Prostate gland (tissue), 2 donors: ENCODE measurements at places on chromosomes 5 and 9.

GRCh38 chr5:122199146-122199545 lies 69.8 kb downstream of the ZNF474 start:
- no peak for DNase-seq

DNA sequence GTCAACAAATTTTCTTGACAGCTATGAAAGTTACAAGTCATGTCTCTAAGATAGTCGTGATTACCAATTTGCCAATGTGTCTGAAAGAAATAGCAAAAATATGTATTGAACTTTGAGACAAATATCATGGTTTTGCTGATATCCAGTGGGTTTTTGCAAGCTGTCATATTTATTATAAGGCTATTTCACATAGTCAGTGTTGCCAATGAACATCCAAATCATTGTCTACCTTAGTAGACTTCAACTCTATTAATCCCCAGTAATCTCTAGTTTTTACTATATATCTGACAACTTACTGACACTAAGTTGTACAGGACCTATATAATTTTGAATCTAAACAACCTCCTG lies 203.2 kb downstream of the TSSK1B start:
- DNase-seq = no peak

DNA sequence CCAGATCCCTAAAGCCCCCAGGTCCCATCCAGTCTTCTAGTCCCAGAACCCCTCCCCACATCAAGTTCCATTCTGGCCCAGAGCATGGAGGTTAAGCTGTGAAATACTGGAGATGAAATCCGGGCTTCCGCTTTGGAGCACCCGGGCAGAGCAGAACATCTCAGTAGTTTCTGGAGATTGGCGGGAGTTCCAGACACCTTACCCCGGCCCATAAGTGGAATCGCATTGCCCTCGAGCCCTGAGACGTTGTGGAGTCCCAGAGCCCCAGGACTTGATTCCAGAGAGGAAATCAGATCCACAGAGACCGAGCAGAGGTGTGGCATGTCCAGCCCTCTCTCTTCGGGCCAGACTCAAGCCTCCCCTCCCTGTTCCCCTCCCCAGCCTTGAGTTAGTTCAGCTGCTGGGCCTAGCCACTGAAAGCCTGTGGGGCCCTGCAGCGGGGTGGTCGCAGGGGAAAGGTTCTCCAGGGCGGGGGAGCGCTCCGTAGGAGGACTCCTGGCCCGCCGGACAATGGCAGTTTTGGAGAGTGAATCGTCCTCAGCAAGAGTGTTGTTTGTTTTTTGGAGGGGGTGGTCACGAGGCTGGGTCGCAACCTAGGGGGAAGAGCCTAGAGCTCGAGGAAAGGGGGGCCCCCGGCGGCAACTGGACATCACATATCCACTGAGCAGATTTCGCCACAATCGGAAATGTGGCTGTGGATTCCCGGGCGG lies 1.0 kb upstream of the PAX5 start:
- DNase-seq = no peak

DNA sequence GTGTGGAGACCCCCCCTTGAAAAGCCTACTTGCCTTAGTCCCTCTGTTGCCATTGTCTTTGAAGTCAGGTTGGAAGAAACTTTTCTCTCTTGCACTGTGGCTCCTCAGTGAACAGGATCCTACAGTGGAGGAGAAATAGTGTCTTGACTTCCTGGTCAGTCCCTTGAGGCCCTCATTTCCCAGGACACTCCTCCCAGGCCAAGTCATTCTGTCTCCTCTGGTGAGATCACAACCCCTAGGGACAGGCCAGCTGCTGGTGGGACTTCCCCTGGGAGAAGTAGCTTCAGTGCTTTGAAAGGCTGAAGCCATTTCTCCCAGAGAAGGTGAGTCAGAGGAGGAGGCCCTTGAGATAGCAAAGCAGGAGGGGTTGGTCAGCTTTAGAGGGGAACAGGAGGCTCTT lies 10.1 kb upstream of the GRIA1 start:
- DNase-seq = no peak

DNA sequence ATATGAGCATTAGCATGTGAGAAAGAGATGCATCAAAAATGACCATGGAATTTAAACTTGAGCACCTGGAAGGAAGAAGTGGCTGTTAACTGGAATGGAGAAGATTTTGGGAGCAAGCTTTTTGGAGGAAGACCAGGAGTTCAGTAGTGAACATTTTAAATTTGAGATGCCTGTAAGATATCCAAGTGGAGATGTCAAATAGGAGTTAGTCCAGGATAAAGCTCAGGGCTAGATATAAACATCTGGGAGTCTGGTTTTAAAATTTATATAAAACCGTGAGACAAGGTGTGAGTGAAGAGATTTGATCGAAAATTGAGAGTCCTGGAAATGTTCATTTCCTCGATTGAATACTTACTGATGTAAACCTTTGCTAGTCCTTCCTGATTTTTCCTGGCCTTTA lies 217.5 kb downstream of the ZSWIM6 start:
- DNase-seq = no peak

DNA sequence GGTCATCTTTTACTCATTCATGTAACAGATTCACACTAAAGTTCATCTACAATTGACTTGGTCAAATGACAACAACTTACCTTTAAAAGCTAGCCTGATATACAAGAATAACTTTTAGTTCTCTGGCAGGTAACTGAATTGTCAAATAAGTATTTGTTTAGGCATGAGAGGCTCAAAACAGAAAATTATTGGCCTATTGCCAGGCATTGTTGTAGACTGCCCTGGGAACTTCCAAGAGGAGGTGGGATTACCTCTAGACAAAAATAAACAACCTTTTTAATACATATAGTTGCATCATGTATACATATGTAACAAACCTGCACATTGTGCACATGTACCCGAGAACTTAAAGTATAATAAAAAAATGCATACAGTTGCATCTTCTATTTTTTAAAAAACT lies 18.2 kb upstream of the SLCO4C1 start:
- no peak for DNase-seq

GRCh38 chr5:139668924-139669661 lies 20.9 kb downstream of the CXXC5 start:
- DNase-seq = no peak

DNA sequence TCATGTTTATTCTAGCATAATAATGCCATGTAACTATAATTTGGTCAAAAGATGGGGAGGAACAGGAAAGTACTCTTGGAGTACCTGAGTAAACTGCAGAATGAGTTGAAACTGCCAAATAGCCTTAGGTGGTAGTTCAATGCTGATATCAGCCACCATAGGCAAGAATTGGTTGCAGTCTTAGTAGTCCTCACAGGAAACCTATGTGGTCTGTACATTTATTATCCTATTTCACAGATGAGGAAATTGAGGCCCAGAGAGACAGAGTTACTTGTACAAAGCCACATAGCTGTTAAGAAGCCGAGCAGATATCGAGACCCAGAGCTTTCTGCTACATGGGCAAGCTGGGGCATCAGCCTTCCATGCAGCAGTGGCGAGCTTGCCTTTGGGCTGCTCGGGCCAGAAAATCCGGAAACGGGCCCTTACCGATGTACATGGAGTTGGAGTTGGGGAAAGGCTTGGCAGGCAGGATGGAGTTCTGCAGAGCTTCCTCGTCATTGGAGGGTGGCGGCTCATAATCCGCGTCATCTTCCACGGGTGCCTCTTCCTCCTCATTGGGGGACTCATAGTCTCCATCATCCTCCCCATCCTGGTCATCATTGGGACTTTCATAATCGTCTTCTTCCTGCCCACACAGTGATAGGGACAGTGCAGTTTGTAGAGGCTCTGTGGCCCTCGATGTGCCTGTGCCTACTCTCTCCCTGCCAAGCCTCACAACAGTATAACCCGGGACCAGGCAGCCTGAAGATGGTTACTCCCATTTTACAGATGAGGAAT lies 27.1 kb downstream of the LCP2 start:
- no peak for DNase-seq

DNA sequence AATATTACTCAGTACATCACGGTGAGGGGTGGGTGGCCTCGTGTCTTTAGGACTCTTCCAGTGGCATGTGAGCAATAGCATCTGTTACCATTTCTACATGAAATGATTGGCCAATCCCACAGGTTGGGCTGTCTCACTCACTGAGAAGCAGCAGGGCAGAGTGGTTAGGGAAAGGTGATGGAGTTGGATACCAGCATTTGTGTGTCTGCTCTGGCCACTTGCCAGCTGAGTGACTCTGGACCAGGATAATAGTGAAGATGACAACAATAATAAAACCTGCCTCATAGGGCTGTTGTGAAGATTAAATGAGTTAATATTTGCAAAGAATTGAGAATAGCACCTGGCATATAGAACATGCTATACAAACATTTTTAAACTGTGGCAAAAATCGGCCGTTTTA lies 42.0 kb downstream of the IQGAP2 start:
- no peak for DNase-seq

GRCh38 chr9:12640016-12640587 lies 53.1 kb upstream of the TYRP1 start:
- DNase-seq = no peak

GRCh38 chr5:135876146-135876545 lies 19.5 kb downstream of the IL9 start:
- DNase-seq = no peak

GRCh38 chr9:69603656-69604055 lies 68.5 kb downstream of the APBA1 start:
- no peak for DNase-seq

- no peak for DNase-seq
Observed at GRCh38 chr9:125515983-125516940, 190.7 kb downstream of the MAPKAP1 start.

DNA sequence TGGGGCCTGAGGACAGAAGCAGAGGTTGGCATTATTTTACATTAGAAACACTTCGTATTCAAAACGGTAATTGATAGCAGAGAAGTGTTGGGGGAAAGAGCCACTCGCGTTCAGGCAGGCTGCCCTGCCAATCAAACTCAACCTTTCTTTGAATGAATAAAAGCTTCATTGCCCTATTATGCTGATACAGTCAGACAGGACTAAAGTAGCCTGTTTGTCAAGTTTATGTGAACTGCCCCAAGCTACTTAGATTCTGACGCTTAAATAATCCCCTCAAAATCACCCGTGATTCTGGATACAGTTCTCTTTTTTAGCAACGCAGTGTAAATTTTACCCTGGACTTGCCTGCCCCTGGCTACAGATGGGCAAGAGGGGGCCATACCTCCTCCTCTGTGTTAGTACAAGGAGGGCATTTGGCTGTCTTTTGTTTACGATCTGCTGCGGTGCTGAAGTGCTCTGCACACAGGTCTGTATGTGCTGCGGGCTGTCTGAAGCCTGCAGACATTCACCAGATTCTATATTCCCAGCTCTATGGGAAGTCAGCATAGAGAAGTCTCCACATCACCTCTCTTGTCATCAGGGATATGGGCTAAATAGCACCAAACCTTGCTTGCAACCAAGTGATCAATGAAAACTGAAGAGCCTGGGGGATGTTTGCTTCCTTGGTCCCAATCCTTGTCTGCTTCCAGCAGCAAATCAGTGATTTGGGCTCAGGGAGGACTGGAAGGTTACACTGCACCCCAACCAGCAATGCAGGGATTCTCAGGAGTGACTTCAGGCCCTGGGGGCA lies 218.4 kb downstream of the EBF1 start:
- no peak for DNase-seq

- no peak for DNase-seq
Observed at GRCh38 chr9:76266649-76267283, 127.5 kb downstream of the RFK start.

DNA sequence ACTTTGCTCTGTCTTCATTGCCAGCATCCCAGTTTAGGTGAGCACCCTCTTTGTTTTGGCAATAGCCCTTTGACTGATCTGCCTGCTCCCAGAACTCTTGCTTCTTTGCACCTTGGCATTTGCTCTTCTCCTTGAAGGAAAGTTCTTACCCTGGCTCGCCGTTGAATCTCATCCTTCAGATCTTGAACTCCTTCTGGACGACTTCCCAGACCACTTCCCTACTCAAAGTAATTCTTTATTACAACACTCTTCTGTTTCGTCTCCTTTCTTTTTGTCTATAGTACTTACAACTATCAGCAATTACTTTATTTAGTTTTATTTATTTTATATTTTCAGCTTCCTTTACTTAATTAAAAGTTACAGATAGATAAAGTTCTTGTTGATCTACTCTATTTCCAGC lies 1510.1 kb downstream of the MAT2B start:
- DNase-seq = no peak

DNA sequence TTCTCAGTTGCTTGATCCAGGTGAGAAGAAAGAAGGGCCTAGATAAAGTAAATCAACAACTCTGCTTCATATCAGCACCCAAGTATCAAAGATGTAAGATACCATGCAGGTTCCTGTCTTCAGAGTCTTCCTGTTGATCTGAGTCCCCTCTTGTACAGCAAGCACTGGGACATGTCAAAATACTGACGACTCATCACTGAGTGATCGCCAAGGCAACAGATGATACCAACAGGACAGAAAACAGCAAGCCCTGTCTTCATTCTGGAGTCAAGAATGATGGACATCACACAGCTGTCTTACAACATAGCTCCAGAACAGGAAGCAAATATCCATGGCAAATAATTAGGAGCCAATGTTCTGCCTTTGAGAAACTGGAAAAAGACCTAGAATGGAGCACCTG lies 83.7 kb downstream of the TARS1 start:
- no peak for DNase-seq

- no peak for DNase-seq
Observed at GRCh38 chr9:69760278-69760610, 433 bp upstream of the PTAR1 start.

DNA sequence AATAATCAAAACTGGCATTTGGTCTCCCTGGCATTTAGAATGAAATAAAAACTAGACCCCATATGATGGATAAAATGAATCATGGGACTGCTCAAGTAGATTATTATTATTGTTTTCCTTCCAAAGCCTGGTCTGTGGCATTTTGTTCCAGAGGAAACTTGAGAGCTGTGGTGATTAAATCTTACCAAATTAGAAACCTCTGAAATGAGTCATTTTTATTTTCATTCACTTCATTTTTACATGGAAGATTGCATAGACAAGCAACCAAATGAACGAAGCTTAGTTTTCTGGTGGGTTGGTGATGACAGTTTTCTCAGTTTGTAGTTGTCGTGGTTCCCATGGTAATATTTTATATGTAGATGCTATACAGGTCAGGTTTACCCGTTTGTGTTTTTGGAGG lies 23.4 kb downstream of the PAM start:
- no peak for DNase-seq
